ENCODE measurements at places on chromosomes 2 and 18.
A peak's percentile ranks its signal among the peaks of the same experiment; 100 is the strongest.

GRCh38 chr2:173523497-173523896 lies 168.8 kb downstream of the CDCA7 start:
- DNase-seq, result no peak

- no peak for DNase-seq
These were observed 150.2 kb upstream of the KLHL14 start for GRCh38 chr18:32922951-32923430.

DNA sequence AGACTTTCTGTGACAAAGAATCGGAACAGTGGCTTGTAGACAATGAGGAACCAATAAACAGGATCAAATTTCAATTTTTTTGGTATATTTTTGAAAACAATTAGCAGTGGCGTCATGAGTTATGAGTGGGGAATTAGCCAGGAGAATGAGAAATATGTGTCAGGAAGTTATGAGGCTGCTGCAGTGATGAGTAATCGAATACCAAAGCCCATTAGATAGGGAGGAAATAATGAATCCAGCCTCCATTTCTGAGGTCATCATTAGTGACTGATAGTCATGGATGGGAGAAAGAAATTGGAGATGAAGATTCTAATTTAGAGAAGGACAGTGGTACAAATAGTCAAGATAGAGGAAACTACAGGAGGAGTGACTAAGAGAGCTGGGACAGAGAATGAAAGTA lies 673.1 kb upstream of the VRK2 start:
- DNase-seq, result peak; percentile 77

- DNase-seq, result no peak
These were observed 8.5 kb upstream of the STK39 start for GRCh38 chr2:168255866-168256265.

- peak; percentile 34 for DNase-seq
These were observed 18.0 kb downstream of the MAL start for GRCh38 chr2:95043300-95044093.

DNA sequence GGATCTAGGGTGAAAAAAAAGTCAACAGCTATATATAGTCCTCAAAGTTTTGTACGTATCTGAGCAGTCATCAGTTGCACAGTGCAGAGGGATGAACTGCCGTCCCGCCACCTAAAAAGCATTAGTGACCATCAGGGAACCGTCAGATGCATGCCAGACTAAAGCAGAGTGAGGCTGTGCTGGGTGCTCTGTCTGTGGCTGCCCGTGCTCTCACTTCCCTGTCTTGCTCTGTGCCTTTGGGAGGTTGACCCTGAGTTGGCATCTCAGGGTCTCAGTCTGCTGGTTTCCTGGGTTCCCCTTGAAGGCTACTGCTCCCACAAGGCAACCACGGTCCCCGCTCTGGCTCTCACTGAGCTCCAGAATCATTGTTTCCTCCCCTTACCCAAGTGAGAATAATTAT lies 11.1 kb downstream of the CLUL1 start:
- DNase-seq, result no peak

- DNase-seq, result no peak
These were observed 109.7 kb downstream of the SLC39A10 start for GRCh38 chr2:195766691-195767090.

GRCh38 chr2:96091711-96092572 lies 24.4 kb downstream of the ADRA2B start:
- no peak for DNase-seq

DNA sequence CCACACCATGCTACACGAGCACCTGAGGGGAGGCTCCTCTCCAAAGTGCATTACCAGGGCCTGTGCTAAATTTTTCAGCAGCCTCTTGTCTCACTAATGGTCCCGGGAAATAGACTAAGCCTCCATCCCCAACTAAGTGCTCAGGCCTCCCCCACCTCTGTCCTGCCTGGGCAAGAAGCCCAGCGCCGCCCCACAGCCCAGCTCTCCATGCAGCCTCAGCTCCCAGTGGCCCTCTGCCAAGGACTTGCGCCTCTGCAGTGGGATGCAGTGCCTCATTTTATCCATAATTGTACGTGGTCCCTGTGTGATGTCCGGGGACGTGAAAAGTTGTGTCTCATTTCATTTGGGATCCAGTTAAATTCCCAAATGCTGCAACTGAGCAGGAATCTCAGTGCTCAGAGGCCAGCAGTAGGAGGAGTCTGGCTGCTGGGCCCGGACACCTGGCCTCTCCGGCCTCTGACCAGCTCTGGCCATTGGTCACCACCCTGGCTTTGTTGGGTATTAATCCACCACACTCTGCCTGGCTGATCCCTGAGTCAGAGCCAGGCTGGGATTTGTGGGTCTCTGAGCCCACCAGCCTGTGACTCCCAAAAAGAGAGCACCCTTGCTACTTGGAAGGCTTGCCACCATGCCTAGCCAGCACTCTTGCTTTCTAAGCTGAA lies 11.4 kb upstream of the STEAP3 start:
- no peak for DNase-seq

DNA sequence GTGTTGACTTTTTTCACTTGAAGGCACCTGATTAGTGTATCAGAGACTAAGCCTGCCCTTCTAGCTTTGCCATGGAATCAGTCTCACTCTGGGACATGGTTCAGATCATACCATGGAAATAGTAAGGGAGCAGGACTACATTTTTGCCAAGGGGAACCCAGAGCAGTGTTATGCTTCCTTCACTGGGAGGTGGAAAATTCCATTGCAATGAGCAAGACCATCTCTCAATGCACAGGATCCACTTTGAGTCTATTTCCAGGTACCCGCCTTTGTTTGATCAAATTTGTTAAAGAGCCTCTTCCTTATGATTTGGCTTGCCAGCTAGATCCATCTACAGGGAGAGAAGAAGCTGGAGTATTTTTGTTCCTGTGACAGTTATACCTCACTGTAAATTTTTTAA lies 395.8 kb downstream of the MTX2 start:
- DNase-seq, result no peak

GRCh38 chr2:230796280-230796862 lies 68.4 kb upstream of the ITM2C start:
- no peak for DNase-seq

- DNase-seq, result peak; percentile 51
These were observed 46.1 kb upstream of the PLB1 start for GRCh38 chr2:28449488-28450395.

GRCh38 chr18:55647331-55647730 lies 59.3 kb upstream of the TCF4 start:
- no peak for DNase-seq

DNA sequence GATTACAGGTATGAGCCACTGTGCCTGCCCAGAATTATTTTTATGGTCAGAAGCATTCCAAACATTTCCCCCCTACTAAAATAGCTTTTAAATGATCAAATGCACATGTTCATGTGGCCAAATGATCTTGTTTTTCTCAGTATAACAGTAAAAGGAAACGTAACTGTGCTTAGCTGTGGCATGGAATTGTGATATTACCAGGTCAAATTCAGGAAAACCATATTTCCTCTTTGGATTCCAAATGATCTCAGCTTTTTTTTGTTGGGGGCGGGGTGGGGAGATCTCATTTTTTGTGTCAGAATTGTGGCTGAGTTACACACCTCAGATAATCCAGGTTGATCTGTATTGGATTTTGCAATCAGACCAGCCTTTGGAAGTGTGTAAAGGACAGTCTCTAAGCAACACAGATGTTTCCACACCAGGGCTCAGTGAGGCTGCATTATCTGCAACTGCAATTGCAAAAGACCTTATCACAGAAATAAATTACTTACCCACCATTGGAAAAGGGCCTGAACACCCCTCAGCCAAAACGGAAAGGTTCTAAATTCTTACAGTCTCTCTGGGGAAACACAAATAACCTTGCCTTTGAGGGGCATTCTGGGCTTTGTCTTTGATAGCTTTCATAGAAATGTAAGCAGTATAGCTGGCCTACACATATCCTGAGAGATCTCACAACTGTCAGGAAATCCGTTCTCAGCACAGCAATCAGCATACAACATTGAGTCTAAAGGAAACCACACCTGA lies 8.4 kb downstream of the CASP10 start:
- no peak for DNase-seq

DNA sequence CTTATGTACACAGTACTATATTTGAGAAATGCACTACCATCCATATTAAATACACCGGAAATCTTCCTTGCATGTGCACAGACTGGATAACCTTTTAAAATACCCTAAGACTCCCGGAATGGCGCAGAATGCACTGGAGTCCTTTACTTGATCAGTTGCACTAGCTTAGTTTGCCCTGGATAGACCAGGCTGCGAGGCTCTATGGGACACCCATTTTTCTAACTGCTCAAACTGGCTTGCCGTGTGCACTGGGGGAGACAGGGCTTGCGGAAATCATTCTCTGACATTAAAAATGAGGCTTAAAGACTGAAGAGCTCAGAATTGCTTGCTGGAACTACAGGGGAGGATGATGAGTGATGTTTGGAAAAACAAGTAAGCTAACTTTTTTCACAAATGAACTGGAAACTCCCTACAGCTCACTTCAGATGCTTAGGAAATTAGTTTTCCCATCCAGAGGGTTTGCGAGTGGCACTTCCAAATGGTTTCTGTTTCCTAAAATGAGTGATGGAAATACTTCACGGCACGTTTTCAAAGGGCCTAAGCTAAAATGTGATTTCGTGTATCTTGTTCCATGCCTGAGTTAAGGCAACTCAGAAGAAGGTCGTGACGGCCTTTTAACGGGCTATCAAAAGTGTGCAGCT lies 2.7 kb downstream of the NCK2 start:
- no peak for DNase-seq

- no peak for DNase-seq
These were observed 80.1 kb downstream of the SOCS6 start for GRCh38 chr18:70368903-70369302.

- no peak for DNase-seq
These were observed 5.9 kb downstream of the VAPA start for GRCh38 chr18:9919564-9920232.

DNA sequence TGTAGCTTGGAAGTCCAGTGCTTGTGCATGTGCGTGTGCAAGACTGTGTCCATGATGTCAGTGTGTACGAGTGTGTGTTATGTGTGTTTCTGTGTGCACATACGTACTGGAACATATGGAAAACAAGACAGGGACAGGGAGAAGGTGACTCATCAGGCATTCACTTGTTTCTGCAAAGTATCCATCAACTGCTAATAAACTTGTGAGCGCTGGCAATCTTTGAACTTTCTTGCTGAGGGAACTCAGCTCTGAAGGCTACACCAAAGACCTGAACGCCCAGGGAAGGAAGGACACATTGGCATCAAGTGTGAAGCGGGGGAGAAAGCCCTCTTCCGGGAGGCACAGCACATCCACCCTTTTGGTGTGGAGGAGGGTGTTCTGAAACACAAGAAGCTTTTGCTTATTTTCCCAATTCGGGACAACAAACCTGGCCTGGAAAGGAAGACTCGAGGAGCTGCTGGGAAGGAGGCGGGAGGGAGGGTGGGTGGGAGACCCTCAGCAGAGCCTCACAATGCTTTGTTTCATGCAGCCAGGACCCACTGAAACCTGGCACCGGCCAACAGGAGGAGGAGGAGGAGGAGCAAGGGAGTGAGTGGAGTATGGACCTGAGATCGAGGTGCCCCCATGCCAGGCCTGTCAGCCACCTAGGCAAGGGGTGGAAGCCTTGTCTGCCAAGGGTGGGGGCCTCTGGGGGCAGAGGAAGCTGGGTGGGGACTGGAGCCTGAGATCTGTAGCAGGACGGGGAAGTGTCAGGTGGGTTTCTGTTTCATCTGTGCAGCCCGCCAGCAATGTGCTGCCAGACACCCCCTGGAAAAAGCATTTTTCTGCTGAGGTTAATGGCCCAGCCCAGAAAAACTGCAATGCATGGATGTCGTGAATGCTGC lies 26.8 kb downstream of the SMAD7 start:
- no peak for DNase-seq

GRCh38 chr18:46324087-46324955 lies 220.1 kb downstream of the HAUS1 start:
- peak; percentile 90 for DNase-seq

GRCh38 chr2:63056107-63057050 lies 5.7 kb downstream of the OTX1 start:
- DNase-seq, result no peak

DNA sequence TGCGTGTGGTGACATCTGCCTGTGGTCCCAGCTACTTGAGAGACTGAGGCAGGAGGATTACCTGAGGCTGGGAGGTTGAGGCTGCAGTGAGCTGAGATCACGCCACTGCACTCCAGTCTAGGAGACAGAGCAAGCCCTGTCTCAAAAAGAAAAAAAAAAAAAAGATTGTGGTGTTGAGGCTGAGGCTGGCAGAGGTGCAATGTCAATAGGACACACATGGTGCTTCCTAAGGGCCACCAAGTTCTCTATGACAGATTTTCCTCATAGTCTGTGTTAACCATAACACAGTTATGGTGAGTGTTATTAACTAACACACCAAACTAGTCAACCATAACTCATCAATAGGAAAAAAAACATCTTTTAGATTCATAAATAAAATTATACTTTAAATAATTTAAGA lies 494.4 kb downstream of the TMX3 start:
- DNase-seq, result no peak

- DNase-seq, result no peak
These were observed 104.4 kb upstream of the SLC8A1 start for GRCh38 chr2:40556293-40556692.

DNA sequence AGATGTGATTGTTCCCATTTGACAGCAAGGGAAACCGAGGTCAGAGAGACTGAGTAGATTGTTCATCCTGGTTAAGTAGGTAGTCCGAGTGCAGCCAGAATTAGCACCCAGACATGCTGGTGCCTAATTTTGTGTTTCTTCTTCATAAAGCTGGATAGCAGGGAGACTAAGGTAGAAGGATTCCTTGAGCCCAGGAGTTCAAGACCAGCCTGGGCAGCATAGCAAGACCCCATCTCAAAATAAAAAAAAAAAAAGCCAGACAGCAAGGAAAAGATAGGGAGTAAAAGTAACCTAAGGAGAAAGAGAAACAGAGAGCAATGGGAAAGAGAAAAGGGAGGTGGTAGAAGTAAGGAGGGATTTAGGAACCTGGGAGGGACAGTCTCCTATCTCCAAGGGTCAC lies 120.6 kb downstream of the PRKCE start:
- no peak for DNase-seq

- no peak for DNase-seq
These were observed 1.4 kb downstream of the CAD start for GRCh38 chr2:27218614-27219013.

- no peak for DNase-seq
These were observed 57.2 kb upstream of the ASB18 start for GRCh38 chr2:236321415-236321814.

GRCh38 chr2:195995499-195995898 lies 73.1 kb downstream of the DNAH7 start:
- DNase-seq, result no peak

DNA sequence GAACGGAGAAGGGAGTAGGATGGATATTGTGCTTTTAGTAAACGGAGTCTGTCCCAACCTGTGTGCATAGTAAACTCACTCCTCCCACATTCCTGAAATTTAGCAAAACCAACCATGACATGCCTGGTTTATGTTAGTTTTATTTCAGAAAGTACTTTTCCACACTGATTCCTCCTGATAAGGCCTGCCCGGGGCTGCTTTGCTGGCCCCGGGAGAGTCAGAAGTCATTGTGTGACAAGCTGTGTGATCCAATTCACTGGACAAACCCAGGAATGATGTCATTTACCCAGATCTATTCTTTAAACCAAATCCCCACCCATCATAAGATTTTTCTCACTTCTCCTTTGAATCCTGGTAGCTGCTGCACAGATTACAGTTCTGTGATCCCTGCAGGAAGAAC lies 109.0 kb downstream of the SETBP1 start:
- no peak for DNase-seq

Measured in RKO (cell line).